ENCODE measurements at places on chromosomes 1 and 21.
A peak's percentile ranks its signal among the peaks of the same experiment; 100 is the strongest.

DNA sequence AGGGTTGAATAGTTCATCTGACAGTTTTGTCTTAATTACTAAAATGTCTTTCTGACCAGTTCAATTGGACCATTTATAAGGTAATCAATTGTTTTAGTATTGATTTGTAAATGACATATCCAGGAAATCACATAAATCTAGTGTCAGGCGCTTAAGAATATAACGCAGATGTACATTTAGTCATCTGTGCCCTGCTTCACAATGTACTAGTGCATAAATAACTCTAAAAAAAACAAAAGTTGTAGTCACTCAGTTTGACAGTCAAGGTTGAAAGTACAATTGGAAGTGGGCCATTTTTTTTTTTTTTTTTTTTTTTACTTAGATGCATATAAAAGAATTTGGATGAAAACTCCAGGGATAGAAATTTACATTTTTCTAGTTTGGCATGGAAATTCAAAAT, 490.4 kb downstream of the PTPRC start:
- DNase-seq = no peak

DNA sequence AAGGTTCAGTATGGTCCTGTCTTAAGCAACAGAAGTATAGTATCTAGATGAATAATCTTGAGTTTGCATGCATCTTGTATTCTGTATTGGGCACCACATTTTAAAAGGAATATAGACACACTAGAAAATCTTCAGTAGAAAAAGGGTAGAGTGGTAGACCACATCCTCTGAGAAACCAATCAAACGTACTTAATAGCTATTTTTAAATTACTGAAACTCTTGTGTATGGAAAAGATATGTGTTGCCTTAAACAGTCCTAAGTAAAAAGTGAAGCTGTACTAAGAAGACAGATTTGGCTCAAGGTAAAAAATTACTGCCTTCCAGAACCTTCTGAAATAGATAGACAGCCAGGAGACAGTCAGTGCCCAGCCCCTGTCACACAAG, 3.1 kb downstream of the CTXND2 start:
- no peak for DNase-seq

DNA sequence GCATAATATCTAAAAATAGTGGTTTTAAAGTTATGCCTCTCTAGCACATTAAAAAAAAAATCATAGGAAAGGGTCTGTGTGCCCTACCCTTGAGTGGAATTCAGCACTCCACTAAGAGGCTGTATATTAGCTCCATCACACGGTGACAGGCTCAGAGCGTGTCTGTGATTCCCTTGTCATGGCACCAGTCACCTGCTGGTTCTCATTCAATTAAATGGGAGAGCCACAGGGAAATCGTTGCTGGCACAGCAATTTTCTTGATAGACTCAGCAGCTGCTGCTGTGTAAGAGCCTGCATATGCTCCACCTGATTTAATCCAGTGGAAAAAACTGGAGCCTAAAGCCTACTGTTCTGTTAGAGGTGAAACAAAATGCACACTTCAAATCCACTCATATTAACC, 9.5 kb downstream of the ATP6V1G3 start:
- no peak for DNase-seq

DNA sequence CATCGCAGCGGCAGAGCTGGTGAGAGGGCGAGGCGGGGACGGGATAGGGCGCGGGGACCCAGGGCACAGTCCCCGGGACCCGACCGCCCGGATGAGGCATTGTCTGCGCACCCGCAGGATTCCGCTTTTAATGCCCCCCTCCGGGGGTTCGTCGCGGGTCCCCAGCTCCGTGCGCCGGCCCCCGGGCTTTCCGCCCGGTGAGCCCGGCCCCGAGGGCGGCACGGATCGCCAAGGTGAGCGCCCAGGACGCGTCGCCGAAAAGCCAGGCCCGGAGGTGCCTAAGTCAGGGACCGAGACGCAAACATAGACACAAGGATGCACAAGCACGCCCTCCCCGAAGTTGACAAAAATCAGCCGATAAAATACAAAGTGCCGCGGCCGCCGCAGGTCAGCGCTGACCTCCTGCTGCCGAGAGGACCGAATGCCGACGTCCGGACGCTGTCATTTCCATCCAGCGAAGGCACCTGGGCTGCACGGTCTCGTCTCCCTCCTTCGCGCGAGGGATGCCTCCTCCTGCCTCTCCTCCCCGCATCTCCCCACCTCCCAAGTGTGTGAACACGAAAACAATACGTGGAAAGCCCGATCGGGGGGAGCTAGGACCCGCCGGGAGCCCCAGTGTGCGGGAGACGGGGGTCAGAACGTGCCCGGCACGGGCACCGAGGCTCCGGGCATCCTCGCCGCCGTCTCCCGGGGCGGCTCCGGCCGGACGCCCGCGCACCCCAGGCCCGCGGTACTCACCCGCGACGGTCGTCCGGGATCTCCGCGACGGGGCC, 101.1 kb upstream of the SOD1 start:
- DNase-seq = peak; percentile 22

DNA sequence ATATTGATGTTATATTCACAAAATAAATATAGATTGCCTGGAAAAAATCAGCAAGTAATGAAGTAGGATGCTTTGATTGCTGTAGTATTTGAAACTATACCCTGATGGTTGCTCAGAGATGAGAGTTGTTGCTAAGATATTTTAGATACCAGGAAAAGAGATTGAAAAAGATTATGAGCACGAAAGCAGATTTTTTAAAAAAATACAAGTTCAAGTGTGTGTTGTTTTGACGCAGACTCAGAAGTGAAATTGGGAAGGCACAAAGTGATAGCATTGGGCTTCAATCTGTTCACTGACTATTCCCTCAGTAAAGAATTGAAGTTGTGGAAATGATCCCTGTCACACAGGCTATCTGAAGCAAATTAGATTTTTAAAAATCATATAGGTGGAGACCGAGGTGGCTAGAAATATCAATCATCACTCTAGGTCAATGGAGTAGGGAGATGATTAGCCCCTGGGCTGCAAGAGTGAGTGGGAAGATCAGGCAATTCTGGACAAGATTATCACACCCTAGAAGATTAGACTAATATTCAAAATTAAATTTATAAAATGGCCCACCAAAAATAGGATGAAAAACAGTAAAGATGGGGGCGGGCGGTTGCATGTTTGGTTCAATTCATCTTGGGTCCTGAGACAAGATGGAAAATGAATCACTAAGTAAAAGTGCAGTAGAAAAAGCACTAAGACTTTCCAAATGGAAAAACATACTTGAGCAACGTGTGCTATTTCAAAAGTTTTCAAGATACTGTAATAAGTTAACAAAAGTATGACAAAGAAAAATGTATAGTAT, 41.5 kb upstream of the LRRC8D start:
- no peak for DNase-seq

- DNase-seq = no peak
Observed at GRCh38 chr1:230147253-230148125, 80.5 kb downstream of the GALNT2 start.

GRCh38 chr21:17351766-17352165, 161.1 kb upstream of the CXADR start:
- DNase-seq = no peak

DNA sequence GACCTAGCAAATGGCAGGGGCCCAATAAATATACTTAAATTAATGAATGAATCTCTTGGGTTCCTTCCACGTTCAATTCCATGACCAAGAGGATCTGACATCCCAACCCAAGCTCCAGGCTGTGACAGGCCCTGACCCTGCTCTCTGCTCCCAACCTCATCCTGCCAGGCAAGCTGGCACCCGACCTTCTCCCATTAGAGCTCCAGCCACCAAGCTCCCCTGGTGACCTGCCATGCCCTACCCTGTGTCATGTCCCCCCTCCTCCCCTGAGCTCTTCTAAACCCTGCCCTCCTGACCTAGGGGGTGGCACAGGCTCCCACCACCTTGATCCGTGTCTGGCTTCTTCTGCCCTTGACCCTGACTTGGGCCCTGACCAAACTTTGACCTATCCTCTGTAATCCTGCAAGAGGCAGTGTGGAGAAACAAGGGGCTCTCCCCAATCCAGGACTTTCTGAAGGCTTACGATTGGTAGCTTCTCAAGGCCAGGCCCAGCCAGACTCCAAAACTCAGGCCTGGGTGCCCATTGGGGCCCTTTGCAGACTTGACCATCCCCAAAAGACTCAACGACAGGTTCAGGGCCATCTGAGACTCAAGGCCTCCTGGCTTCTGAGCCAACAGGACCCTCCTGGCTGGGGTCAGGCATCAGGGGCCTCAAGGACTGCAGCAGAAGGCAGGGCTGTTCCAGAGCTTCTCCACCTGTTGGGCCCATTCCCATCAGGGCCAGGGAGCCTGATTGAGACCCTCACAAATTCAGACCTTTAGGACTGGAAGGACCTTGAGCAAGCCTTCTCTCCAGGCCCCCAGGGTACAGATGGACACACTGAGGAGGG, 249.0 kb downstream of the PTPRU start:
- DNase-seq = no peak

DNA sequence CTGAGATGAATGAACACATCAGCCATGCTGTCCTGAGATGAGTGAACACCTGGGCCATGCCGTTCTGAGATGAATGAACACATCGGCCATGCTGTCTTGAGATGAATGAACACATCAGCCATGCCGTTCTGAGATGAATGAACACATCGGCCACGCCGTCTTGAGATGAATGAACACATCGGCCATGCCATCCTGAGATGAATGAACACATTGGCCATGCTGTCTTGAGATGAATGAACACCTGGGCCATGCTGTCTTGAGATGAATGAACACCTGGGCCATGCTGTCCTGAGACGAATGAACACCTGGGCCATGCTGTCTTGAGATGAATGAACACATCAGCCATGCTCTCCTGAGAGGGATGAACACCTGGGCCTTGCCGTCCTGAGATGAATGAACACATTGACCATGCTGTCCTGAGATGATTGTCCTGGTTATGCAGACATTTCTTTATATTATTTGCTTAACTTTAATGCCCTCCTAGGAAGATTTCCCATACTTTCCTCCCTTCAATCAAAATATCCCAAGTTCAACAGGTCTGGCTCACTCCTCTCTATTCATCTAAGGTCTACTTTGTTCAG, 48.6 kb upstream of the COL6A1 start:
- DNase-seq = no peak

- DNase-seq = peak; percentile 34
Observed at GRCh38 chr1:160997323-160998038, 23.5 kb downstream of the F11R start.

Data from memory B cell (primary cell).